Keratinocyte (primary cell): ENCODE measurements at places on chromosomes 16 and 17. TPM values are rescaled to one million over a fixed set of nuclear protein-coding genes. Genes with fewer than 3 reads are reported as not detected.

CDH11 gene
- 17.8 to 67.7 TPM (median 36.8 TPM) in 3 replicates for polyA plus RNA-seq

UNC13D gene
- 0.25 to 0.79 TPM (median 0.36 TPM) in 3 replicates for polyA plus RNA-seq

MT1M gene
- polyA plus RNA-seq, result 0.20 to 0.74 TPM (median 0.24 TPM) in 3 replicates

PAQR4 gene
- polyA plus RNA-seq, result 16.8 to 26.6 TPM (median 18.4 TPM) in 3 replicates

GRCh38 chr17:1169221-1169928 is 10.4 kb downstream of the ABR start:
- no peak for DNase-seq
- H3K27me3 ChIP-seq, result no peaks in the 10 kb centered on the region
- no peak overlapping the region for H3K27ac ChIP-seq
- H3K4me3 ChIP-seq, result no peak overlapping the region
- no peaks in the 10 kb centered on the region for H3K36me3 ChIP-seq
- H3K4me1 ChIP-seq, result no peaks in the 10 kb centered on the region

DNA sequence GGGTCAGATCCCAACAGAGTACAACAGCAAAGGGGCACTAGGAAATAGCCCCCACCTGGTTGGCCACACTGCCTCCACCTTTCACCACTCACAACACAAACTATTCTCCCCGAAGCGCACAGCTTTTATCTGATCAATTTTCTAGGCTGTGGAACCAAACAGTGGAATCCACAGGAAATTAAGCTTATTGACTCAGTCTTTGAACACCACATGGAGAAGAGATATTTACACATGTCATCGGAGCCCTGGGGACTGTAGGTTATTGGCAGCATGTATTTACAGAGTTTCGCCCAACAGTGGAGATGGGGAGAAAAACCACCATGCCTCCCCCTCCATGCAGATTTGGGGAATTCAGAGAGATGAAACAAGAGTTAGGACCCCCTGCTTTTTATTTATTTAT is 154.8 kb downstream of the XYLT1 start:
- no peaks in the 10 kb centered on the region for H3K27me3 ChIP-seq
- no peak for DNase-seq
- peaks cover 25% of the 10 kb centered on the region for H3K4me1 ChIP-seq
- no peak overlapping the region for H3K27ac ChIP-seq
- H3K36me3 ChIP-seq, result no peaks in the 10 kb centered on the region

GRCh38 chr16:23941025-23941424 is 105.2 kb downstream of the PRKCB start:
- H3K27me3 ChIP-seq, result no peaks in the 10 kb centered on the region
- H3K4me1 ChIP-seq, result no peaks in the 10 kb centered on the region
- H3K27ac ChIP-seq, result no peak overlapping the region
- DNase-seq, result no peak

GRCh38 chr16:55434000-55434399 is 45.0 kb upstream of the MMP2 start:
- peaks cover 12% of the 10 kb centered on the region for H3K4me1 ChIP-seq
- no peaks in the 10 kb centered on the region for H3K36me3 ChIP-seq
- H3K4me3 ChIP-seq, result no peak overlapping the region

GRCh38 chr16:11401161-11402050 is 56.1 kb downstream of the RMI2 start:
- H3K4me1 ChIP-seq, result no peaks in the 10 kb centered on the region
- H3K27ac ChIP-seq, result no peak overlapping the region
- peaks cover 6% of the 10 kb centered on the region for H3K27me3 ChIP-seq

- H3K27ac ChIP-seq, result no peak overlapping the region
- H3K4me1 ChIP-seq, result no peaks in the 10 kb centered on the region
- no peak for DNase-seq
Observed at GRCh38 chr16:10846213-10846998, 27.8 kb upstream of the TVP23A start.

- no peak overlapping the region for H3K27ac ChIP-seq
- H3K4me1 ChIP-seq, result peaks cover 29% of the 10 kb centered on the region
- H3K4me3 ChIP-seq, result no peak overlapping the region
- no peak for DNase-seq
- no peaks in the 10 kb centered on the region for H3K36me3 ChIP-seq
Observed at GRCh38 chr17:78154903-78155811, 9.0 kb downstream of the C17orf99 start.

GRCh38 chr17:82031885-82032627 is 578 bp downstream of the RAC3 start:
- H3K27me3 ChIP-seq, result no peaks in the 10 kb centered on the region
- peak overlapping the region; percentile 34 for H3K4me3 ChIP-seq
- no peak for DNase-seq
- H3K4me1 ChIP-seq, result peaks cover 20% of the 10 kb centered on the region
- H3K36me3 ChIP-seq, result peaks cover 1% of the 10 kb centered on the region
